ENCODE measurements at places on chromosomes 1 and 21.

DNA sequence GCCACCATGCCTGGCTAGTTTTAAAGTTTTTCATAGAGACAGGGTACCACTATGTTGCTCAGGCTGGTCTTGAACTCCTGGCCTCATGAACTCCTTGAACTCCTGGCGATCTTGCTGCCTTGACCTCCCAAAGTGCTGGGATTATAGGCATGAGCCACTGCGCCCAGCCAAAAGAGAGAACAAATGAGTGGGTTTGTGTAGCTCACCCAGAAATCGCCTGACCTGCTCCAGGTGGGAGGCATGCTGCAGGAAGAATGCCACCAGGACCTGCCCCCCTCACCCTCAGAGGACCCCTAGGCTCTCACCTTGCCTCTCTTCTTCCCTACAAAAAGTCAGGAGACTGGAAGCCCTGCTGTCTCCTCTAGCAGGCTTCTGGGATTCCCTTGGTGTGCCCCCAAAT, 88.8 kb downstream of the SYT2 start:
- no peak for DNase-seq

DNA sequence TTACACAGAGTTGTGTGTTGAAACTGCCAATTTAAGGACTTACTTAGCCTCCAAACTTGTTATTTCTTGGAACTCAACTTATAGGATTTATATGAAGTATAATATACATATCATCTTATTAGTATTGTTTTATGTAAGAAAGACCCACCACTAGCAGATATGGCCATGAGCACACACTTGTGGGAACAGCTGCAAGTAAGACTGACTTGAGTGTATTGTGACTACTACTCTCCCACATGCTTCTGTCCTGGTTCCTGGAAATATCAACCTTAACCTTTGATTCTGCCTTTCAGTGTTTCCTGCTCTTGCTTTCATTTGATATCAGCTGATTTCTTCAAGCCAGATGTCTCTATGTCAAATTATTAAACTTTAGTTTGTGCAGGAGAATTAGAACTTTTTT, 175.3 kb downstream of the MAGI3 start:
- no peak for DNase-seq

DNA sequence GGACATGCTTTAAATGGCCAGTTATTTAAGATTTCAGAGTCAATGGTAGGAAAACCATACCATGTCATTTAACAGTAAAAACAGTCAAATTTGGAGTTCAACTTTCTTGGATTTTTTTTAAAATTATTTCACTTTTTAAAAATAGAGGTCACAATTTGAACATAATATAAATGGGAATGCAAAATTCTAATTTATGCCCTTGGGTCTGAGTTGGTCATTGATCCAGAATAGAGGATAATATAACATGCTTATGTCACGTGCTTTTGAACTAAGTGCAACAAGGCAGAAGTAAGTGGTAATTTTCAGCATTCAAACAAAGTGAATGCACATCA, 113.1 kb upstream of the SLC35F3 start:
- no peak for DNase-seq

GRCh38 chr21:34535886-34536285, 23.9 kb upstream of the KCNE1 start:
- no peak for DNase-seq

DNA sequence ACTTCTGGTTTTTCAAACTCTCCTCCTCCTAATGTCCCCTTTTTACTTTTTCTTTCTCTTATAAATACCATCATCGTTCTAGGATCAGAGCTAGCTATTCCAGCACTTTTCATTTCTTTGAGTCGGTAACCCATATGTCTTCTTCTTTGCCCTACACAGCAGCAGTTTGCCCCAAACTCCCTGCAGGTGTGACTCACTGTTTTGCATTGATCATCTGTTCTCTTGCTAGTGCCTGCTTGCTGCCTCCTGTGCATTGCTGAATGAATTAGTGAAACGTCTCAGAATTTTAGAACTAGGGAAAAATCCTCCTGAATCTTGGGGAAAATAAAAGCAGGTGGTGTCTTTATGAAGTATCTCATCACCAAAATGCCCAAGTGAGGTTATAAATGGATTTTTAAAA, 21.7 kb downstream of the KCNK2 start:
- no peak for DNase-seq

DNA sequence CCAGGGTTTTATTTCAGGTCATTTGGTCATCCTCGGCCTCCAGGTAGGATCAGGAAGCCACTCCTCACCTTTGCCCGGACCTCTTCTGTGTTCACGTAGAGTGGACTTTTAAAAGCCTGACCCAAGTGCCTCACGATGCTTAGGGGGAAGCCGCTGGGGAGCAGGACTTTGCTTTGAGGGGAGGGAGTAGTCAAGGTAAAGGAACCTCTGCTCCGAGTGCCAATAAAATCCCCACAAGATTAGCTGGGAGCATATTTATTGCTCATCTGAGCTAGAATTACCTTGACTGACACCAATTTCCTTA, 603 bp upstream of the DHRS3 start:
- no peak for DNase-seq

DNA sequence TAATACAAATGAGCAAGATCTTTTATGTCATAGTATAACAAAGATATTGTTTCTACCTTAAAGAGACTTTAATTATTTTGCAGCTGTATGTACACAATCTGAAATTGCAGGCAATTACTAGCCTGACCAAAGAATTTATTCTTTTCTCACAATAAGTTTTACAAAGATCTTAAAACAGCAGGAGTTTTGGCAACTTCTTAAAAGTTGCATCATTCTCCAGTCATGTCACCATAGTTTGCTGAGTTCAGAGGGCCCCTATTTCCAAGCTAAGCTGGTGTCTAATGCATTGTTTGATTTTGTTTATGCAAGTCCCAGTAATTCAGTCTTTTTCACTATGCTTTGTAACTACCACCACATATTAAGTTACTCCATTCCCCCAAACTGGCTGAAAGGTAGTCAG, 114.8 kb downstream of the DNAH14 start:
- no peak for DNase-seq

- DNase-seq: no peak
Measured at GRCh38 chr1:63087966-63088365, 234.4 kb upstream of the FOXD3 start.

GRCh38 chr1:30793209-30793608, 35.6 kb upstream of the LAPTM5 start:
- DNase-seq: no peak

- no peak for DNase-seq
Measured at GRCh38 chr21:42346441-42346840, 4.4 kb downstream of the TFF2 start.

DNA sequence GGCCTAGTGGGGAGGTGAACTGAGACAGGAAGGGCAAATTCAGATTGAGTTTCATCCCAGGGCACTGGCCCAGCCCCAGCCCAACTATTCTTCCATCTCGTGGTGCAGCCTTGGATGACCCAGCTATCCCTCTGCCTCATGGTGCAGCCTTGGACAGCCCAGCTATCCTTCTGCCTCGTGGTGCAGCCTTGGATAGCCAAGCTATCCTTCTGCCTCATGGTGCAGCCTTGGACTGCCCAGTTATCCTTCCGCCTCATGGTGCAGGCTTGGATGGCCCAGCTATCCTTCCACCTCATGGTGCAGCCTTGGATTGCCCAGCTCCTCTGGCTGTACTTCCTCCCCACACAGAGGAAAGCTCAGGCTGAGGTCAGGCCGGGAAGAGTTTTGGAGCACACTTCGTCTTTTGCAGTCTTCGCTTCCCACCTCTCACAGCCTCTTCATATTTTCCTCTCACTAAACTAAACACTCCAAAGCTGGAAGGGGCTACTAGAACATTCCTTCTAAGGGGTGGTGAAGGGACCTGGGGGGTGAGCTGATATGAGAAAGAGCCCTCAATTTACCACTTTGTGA, 69.8 kb upstream of the TTC34 start:
- DNase-seq: no peak

- no peak for DNase-seq
Measured at GRCh38 chr1:61097317-61097716, 15.0 kb downstream of the NFIA start.

- no peak for DNase-seq
Measured at GRCh38 chr1:156616463-156616862, 2.8 kb upstream of the HAPLN2 start.

DNA sequence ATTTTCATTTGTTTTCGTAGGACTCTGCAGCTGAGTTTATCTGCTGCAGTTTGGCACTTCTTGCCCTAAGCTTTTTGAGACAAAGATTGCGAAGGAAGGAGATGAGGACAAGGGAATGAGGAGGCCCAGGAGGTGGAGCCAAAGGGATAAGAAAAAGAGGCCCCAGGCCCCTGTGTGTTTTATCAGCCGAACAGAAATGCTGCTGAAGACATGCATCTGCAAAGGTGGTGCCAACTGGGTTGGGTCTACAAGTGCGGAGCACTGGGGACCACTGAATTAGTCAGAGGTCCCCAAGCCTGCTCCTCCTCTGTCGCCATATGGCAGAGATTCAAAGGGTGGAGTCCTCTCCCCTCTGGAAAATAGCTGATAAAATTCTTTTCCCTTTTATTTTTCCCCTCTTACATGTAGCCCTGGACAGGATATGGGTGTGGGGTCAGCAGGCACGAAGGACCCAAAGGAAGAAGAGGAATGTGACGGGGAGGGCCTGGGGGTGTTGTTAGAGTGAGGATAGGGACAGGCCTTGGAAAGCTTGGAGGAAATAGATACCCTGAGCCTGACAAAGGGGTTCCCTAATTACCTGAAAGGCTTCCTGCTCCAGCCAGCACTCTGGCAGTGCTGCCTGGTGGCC, 2.7 kb downstream of the CD34 start:
- DNase-seq: no peak

DNA sequence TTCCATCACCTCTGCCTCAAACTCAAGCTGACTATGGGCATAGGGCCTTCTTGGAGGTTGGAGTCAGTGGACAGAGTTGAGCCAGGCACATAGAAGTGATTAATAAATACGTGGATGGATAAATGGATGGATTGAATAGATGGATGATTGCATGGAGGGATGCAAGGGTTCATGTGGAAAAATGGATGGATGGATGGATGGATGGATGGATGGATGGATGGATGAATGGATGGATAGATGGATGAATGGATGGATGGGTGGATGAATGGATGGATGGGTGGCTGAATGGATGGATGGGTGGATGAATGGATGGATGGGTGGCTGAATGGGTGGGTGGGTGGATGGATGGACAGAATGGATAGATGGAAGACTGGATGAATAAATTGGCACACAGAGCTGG, 40.1 kb upstream of the ZBTB40 start:
- no peak for DNase-seq

DNA sequence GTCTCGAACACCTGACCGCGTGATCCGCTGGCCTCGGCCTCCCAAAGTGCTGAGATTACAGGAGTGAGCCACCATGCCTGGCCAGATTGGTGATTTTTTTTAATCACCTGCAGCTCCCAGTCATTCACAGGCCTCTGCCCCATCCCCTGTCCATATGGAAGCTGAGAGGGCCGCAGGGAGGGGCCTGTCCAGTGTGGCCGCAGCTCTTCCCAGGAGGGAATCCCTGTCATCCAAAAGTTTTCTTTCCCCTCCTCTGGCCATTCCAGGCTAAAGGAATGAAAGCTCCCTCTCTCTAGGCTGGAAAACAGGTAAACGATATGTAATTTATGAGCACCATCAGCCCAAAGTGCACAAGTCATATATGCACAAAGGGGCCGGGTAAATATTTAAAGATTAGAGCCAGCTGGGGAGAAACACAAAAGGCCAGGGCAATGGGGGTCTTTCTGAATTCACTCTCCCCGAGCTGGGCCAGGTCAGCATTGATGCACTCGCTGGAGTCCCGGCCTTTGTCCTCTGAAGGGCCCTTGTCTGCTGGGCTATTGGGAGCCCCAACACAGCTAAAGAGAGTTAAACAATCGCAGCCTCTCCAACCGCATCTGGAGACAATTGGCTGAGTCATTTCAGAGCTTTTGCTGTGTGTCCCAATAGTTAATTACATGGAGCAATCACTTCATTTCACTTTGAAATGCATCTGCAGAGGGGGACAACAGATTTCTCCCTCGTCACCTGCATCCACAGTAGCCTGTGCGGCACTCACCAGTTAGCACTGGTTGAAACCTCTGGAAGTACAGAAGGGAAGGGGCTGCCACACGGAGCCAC, 3.8 kb upstream of the HES3 start:
- DNase-seq: no peak

DNA sequence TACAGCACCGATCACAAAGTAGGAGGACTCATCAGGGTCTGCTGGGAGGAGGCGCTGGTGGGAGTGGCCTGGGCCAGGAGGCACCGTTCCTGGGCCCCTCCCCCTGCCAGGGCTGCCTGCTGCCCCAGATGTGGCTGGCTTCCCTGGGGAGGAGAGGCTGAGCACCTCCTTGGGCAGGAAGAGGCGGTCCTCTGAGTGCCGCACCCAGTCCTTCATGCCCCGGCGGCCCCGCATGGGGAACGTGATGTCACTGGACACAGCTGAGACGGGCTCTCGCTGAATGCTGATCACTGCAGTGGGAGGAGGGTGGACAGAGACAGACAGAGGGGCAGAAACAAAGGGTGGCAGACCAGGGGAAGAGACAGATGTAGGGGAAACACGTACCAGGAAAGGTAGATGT, 24.8 kb downstream of the ADGRB2 start:
- DNase-seq: peak; percentile 46

DNA sequence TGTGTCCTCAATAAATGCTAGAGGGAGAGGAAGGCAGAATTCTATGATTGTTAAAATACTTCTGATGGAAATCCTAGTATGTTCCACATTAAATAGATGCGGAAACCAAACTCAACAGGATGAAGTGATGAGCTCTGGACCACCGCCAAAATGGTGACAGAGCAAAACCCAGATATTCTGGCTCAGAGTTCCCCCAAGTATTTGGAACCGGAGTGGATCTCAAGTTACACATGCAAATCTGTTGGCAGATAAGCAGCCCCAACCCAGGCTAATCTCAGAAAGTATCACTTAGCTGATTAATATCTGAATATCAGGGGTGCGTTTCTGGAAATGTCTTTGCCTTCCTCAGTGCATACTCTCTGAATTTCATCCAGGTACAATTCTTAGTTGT, 17.4 kb upstream of the GRHL3 start:
- no peak for DNase-seq

- peak; percentile 37 for DNase-seq
Measured at GRCh38 chr1:39692152-39693074, 1.2 kb upstream of the HPCAL4 start.

GRCh38 chr21:34995979-34996303, 53.2 kb downstream of the RUNX1 start:
- DNase-seq: no peak

GRCh38 chr21:32137266-32137665, 141.6 kb downstream of the MIS18A start:
- no peak for DNase-seq

GRCh38 chr1:91874167-91874566, 11.8 kb downstream of the TGFBR3 start:
- no peak for DNase-seq

GRCh38 chr1:207004931-207005830, 27.4 kb downstream of the C1orf116 start:
- DNase-seq: peak; percentile 9

Measured in CD4-positive, alpha-beta T cell treated with Interleukin-15 for 4 hours (primary cell).